ENCODE measurements at places on chromosomes 7 and 10.

DNA sequence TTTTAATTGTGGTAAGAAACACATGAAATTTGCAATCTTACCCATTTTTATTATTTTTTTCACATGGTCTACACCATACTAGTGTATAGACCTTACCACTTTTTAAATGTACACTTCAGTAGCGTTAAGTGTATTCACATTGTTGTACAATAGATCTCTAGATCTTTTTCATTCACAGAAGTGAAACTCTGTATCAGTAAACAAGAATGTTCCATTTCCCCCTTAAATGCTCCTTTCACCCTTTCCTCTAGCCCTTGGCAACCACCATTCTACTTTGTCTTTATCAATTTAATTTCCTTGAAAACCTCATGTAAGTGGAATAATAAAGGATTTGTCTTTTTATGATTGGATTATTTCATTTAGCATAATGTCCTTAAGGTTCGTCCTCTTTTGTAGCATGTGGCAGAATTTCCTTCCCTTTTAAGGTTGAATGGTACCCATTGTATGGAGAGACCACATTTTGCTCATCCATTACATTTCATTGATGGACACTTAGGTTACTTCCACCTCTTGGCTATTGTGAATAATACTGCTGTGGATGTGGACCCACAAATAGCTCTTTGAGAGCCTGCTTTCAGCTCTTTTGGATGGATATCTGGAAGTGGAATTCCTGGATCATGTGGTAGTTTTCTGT is 45.7 kb downstream of the SNX10 start:
- no peak for DNase-seq

DNA sequence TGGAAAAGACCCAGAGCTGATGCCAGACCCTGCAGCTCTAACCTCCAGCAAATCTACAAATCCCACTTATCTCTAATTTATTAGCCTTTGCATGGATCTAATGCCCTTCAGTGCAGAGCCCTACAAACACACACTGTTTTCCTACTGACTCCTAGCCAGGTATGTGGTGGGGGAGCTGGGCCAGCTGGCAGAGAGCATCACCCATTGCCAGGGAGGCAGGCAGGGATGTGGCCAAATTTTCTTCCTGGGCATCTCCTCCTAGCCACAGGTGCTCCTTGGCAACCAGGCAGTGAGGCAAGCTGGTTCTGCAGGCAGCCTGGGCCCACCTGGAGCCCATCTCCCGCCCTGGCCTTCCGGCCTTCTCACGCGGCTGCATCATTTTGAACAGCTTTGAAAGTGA is 55.9 kb upstream of the EMX2 start:
- DNase-seq = no peak

- DNase-seq = no peak
Measured at GRCh38 chr7:130672146-130672545, 3.6 kb upstream of the COPG2 start.

GRCh38 chr7:8833355-8833754 is 399.9 kb downstream of the NXPH1 start:
- DNase-seq = no peak

DNA sequence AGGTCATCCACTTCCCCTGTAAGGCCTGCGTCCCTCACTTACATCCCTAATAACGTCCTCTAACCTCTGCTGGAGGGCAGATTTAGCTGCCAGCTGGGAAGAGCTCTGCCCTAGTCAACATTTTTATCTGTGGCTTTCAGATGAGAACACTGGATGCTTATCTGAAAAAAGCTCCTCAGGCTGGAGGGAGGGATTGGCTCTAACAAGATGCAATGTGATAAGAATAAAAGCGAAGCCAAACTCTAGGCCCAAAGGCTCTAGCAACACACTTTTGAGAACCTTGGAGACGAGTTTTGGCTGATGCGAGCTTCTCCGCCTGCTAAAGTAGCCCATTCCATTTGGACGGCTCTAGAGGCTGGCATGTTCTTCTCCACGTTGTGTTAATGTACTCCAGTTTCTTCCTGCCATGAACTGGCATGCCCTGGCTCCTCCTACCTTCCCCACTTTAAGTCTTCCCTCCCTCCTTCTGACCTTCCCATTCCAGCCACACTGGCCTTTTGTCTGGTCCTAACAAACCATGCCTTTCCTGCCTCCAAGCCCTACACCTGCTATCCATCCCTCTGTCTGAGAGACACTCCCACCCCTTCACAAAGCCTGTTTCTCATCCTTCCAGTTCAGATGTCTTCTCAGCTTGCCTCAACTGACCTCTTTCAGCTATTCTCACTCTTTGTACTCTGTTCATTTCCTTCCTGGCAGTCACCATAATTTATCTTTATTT is 62.5 kb upstream of the ATRNL1 start:
- DNase-seq = no peak

- no peak for DNase-seq
Measured at GRCh38 chr7:98211221-98211675, at the start of gene BHLHA15. TSS of gene BHLHA15 (plus strand) at chr7:98211439. CDS start at chr7:98212310, 871 bp downstream.

DNA sequence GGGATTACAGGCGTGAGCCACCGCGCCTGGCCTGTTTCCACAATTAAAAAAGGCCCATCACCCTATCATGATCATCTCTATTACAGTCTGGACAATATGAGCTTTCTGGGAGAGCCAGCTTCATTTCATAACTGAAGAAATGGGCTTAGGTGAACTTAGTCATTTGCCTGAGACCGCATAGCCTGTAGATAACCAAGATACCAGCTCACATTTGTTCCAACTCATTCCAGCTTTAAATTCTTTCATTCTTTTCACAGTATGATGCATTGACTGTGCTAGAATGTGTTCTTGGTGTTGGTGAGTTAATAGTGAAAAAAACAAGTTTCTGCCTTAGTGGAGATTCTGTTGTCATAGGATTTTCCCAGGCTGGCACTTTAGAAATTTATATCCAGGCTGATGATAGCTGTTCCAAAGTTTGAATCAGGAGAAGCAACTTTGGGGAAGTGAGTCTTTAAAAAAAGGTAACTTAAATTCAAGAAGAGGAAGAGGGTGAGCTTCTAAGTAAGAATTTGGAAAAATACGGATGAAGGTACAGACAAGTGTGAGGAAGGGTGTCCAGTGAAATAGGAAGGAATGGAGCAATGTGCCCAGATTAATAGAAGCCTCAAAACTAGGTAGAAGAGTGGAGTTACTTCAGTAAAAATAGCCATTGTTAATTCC is 2.1 kb upstream of the H2AZ2 start:
- no peak for DNase-seq

DNA sequence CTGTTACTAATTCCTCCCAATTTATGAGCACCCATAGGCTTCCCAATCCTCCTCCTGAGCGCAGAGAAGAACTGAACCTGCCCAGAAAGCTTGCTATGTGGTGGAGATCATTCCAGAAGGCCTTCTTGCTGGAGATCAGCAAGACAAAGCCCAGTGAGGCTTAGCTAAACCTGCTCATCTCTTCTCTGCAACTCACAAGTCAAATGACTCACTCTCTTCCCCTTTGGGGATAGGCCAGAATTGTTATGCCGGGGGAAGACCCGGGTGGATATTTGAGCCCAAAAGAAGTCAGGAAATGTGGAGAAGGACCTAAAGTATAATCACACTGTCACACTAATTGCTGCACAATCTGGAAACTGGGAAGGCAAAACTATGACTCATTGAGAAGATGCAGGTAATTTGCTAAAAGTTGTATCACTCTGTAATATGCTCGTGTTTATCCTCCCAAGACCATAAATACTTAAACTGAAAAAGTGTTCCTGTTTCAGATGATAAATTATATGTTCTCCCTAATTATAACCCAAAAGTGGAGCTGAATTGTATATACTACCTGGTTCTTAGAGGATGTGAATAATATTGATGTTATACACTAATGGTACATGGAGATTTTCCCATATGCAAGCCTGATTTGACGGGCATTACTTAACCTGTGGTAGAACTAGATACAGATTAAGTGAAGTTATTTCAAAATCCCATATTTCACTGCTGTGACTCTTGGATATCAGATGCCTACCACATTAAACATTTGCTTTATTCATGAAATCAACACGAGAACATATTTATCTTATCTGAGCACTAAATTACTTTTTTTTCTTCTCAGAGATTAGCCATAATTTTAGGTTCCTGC is 6.4 kb downstream of the NEBL start:
- no peak for DNase-seq

DNA sequence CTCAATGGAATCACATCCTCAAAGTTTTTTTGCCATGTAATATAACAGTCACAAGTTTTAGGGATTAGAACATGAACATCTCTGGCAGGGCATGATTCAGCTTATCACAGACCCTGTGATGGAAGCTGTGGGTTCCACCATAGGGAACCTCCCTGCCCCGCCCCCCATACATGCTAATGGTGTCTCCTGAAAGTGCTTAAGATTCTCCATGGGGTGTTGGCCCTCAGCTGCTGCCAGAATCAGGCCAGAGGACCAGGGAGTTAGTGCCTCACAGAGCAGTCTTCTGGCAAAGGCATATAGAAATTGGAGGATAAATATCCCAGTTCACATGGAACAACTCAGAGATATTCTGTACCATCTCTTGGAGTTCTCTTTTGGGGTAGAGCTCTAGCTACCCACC is 119.4 kb downstream of the RAB11FIP2 start:
- no peak for DNase-seq

- DNase-seq = no peak
Measured at GRCh38 chr10:7075110-7075509, 335.7 kb downstream of the SFMBT2 start.

GRCh38 chr10:132827861-132828539 is 42.1 kb upstream of the NKX6-2 start:
- no peak for DNase-seq

GRCh38 chr7:128311013-128311412 is 32.7 kb downstream of the RBM28 start:
- DNase-seq = no peak

DNA sequence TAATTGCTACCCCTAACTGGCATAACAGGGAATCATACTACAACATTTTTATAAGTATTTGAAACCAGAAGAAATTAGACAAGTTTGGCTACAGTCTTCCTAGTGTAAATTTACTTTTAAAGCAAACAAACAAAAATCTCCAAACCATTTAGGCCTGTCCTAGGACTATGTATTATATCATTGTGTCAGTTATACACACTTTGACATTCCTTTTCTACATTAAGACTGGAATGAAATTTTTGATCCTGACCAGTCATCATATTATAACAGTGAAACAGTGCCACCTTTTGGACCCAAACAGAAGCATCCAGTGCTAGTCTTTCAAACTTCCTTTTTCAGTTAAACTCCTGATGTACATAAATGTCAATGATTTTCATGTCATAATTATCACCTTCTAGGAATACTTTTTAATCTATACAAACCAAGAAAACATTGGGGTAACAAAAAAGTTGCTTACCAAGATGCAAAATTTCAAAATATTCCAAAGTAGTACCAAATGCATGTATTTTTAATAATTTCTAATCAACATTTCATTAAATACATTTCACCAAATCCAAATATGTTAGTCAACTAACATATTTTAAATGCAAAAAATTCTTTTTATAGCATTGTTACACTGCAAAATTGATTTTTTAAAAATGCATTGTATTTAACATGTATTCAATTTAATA is 75.7 kb downstream of the IMMP2L start:
- DNase-seq = no peak

DNA sequence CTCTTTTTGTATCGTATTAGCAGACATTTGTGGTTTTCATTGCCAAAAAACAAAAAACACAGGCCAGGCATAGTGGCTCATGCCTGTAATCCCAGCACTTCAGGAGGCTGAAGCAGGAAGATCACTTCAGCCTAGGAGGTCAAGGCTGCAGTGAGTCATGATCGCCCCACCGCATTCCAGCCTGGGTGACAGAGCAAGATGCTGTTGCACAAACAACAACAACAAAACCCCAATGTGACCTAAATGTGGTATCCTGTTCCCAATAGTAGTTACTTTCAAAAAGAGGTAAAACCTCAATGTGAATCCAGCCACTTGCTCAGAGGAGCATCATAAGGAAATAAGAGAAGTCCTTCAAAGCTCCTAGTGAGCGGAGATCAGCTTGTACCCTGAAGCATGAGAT is 45.8 kb upstream of the SKAP2 start:
- DNase-seq = no peak

DNA sequence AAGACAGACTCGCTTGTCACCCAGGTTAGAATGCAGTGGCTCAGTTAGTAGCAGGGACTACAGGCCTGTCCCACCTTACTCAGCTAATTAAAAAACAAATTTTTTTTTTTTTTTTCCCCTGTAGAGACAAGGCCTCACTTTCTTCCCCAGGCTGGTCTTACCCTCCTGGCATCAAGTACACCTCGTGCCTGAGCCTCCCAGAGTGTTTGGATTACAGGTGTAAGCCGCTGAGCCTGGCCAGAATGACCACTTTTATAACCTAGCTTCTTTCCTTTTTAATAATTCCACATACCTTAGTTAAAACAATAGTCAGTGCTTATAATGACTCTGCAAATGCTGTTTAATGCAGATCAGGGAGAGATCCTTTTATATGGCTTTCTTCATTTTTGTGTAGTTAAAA is 31.3 kb downstream of the RSBN1L start:
- no peak for DNase-seq

GRCh38 chr10:80154978-80155695 is 22.6 kb downstream of the PLAC9 start:
- no peak for DNase-seq

DNA sequence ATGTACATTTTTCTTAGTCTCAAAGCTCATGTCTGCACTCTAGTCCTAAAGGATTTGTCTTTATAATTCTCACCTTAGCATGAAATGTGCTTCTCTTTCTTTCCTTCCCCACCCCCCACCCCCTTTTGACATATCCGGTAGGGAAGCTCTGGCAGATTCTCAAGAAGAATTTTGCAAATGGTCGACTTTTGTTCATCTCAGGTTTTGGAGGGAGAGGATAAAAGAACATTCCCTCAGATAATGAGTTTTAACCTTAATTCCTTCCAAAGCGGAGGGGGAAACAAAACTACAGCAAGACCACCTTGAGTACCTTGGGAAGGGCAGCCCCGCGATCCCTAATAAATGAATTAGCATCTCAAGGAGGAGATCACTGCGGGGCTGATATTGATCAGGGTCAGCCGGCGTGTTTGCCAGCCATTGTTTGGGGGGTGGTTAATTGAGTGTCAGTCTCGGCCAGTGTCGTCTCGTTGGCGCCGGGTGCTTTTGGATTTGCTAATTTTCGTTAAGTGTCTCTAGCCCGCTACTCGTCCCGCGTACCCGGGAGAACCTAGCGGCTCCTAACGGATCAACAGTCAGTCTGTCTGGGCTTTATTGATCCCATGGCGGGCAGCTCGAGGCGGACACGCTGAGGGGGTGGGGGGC is 874 bp upstream of the BAMBI start:
- peak; percentile 15 for DNase-seq

DNA sequence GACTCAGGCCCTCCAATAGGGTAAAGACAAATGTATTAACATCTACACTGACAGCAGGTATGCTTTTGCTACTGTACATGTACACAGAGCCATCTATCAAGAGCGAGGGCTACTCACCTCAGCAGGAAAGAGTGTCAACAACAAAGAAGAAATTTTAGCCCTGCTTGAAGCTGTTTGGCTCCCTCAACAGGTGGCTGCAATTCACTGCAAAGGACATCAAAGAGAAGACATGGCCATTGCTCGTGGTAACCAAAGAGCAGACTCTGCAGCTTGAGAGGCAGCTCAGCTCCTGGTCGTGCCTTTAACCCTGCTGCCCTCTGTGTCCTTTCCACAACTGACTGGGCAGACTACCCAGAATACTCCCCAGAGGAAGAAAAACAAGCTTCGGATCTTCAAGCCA is 5.1 kb downstream of the AKR1B15 start:
- DNase-seq = no peak

GRCh38 chr7:85508642-85509410 is 322.0 kb upstream of the SEMA3D start:
- DNase-seq = no peak
